Liver (tissue), 10 donors: ENCODE measurements at places on chromosomes 1 and 21.
A peak's percentile ranks its signal among the peaks of the same experiment; 100 is the strongest.

- no peaks in the 10 kb centered on the region for H3K36me3 ChIP-seq
- no peak for DNase-seq
- no peak overlapping the region for H3K4me3 ChIP-seq
- no peak overlapping the region for H3K27ac ChIP-seq
- H3K27me3 ChIP-seq: no peaks in the 10 kb centered on the region
Observed at GRCh38 chr1:152442765-152443164, 28.7 kb upstream of the CRNN start.

GRCh38 chr1:236122176-236122575 lies 20.2 kb upstream of the GPR137B start:
- no peak overlapping the region for H3K27ac ChIP-seq
- no peak for DNase-seq
- H3K27me3 ChIP-seq: no peaks in the 10 kb centered on the region
- H3K36me3 ChIP-seq: no peaks in the 10 kb centered on the region

DNA sequence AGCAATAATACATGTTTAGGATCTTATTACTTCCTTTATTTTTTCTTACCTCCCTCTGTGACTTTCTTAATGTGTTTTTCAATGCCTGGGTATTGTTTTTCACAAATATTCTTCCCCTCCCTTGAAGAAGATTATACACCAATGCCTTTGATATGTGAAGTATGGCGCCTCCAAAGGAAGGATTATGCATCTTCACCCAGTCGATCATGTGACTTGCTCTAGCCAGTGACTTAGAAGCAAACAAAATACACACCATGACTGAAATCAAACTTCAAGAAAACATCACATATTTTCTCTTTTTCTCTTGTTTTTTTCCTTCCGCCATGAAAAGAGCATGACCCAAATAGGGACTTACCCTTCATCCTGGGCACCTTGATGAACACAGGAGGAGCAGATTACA lies 297.1 kb downstream of the NCAM2 start:
- H3K27me3 ChIP-seq: no peaks in the 10 kb centered on the region
- H3K4me1 ChIP-seq: peaks cover 16% of the 10 kb centered on the region
- no peak overlapping the region for H3K4me3 ChIP-seq
- H3K27ac ChIP-seq: no peak overlapping the region

DNA sequence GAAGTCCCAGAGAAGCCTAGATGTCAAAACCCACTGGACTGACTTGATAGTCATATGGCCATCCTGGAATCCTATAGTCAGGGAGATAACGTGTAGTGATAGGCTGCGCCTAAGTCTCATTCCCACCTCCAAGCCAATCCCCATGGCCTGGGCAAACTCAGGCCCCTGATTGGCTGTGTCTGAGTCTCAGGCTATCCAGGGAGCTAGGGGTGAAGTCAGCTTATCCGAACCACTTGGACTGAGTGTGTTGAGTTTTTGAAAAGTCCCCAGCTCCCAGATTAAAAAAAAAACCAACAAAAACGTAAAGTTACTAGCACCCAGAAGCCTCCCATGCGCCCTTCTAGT lies 51.6 kb downstream of the PIK3CD start:
- no peak overlapping the region for H3K27ac ChIP-seq
- H3K36me3 ChIP-seq: no peaks in the 10 kb centered on the region
- H3K4me3 ChIP-seq: no peak overlapping the region
- DNase-seq: no peak
- no peaks in the 10 kb centered on the region for H3K27me3 ChIP-seq

DNA sequence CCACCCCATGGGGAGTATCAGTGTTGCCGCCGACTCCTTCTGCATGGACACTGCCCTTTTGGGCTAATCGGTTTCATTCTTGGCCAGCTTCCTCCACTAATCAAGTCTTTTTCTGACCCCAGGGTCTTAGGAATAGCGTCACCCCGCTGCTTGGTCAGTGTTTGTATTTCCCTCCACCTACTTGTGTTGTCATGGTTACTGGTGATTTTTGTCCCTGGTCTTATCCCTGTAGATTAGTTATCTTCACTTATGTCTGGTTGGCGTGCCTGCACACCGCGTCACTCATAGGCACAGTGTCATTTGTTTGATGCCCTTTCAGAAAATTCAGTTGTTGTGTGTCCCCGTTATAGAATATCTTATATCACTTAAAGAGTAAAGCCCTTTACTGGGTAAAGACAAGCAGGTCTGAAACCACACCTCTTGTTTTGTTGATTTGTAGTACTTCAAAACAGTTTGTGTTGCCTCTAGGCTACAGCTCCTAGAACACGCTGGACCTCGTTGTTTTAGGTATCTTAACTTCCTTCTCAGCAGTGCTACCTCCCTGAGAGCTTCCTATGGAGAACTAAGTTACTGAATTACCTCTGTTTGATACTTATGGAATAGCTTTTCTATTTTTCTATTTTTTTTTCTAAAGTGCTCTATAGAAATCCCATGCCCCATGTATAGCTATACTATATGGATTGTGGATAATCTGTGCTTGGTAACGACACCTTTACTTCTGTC lies 868 bp downstream of the PPP1R12B start:
- peak overlapping the region; percentile 98 for H3K4me3 ChIP-seq
- H3K27me3 ChIP-seq: no peaks in the 10 kb centered on the region
- DNase-seq: no peak
